Epithelial cell of prostate (primary cell): ENCODE measurements at places on chromosomes 12 and 14.

DNA sequence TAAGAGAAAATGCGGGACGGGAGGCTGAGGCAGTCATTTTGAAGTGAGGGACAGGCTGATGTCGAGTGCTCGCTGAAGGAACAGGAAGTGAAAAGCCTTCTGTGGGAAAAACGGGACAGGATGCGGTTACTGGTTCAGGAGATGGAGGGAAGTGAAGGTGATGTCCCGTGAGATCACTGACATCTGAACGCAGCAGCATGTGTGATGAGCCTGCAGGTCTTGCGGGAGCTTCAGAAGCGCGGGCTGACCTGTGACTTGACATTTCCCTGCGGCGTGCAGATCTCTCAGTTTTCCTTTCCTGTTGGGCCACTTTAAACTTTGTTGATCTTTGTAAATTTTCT, 77.8 kb downstream of the DDX51 start:
- DNase-seq, result no peak

GRCh38 chr12:44847888-44848702, 28.0 kb downstream of the NELL2 start:
- no peak for DNase-seq

GRCh38 chr14:24310646-24311604, at the start of gene LTB4R:
Gene LTB4R, plus strand, starts transcription at chr14:24311502. Its CDS starts 4,150 bp downstream, at chr14:24315652.
- DNase-seq, result no peak

DNA sequence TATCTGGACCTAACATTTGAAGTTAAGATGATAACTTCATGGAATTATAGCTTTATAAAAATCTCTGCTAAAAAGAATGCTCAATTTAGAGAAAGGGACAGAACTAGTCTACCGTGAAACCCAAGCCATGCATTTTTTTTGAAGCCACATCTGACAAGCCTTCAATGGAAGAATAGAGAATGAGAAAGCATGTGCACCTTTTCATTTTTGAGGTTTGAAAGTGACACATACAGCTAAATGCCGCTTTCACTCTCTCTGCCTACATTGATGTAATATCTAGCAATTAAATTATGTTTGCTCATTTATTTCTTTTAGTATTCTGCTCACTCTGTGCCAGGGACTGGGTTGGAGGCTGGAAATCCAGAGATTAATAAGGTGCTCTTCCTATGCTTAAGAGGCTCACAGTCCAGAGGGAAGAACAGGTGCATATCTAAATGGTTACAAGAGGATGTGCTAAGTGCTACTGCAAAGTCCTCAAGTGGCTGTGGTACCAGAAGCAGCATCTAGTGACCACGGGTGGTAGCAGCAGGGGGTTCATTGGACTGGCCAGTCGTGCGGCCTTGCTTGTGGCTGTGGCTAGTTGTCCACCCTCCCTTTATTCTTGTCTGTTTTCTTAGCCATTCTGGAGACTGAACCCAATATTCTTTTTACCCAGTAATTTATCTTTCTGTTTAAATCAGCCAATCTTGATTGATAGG, 60.4 kb downstream of the PPP1R36 start:
- DNase-seq, result no peak

DNA sequence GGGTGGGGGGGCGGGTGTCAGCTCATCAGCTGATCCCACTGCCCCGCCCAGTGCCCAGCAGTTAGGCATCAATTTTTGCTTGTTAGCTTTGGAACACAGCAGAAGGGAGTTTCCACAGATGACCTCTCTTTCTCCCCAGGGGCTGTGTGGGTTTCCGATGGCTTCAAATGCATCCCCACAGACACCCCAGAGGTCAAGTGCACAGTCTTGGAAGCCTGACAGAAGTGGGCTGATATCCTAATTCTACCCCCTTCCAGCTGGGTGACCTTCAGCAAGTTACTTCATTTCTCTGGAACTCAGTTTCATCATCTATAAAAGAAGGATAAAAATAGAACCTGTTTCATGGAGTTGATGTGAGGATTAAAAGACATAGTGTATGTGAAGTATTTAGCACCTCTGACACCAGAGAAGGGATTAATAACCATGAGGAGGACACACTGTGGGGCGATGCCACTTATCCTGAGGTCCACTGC, 22.0 kb downstream of the TTC9 start:
- no peak for DNase-seq

DNA sequence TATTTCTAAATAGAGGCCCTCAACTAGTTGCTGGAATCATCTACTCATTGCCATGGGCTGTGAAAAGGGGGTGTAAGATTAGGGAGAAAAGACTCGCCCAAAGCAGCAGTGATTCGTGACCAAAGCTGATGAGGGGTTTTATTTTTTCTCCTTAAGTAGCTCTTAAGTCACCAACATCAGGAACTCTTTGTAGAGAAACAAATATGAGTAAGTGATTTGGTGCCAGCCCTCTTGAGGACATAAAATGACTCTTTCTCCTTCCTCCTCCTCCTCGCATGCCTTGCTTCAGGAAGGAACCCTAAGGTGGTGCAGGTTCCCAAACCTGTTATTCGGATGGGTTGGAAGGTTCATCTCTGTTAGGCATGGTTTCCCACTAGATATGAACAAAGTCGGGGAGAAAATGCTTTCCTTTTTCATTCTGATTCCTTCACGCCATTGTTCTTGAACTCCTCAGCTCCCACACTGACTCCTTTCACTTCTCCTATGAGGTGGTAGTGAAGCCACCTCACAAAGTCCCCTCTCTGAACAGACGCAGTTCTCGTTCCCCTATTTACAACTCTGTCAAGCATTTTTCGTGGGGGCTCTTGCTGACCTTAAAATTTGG, 113.4 kb downstream of the ETV6 start:
- no peak for DNase-seq

GRCh38 chr14:90659156-90659555, 157.1 kb downstream of the TTC7B start:
- no peak for DNase-seq

DNA sequence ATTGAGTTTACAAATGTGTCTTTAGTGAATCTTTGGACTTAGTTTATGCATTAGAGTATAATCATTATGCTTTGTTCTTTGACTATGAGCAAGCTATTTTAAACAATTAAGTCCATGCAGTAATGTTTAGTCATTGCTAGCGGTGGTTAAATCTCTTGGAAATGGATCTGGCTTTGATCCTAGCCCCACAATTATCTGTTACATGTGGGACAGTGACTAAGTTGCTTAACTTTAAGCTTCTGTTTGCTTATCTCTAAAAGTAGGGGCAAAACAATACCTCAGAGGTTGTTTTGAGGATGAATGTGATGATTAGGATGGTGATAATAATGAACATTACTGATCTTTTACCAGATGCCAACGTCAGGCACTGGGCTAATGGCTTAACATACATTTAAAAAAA, 124.2 kb downstream of the NPAS3 start:
- DNase-seq, result no peak

- DNase-seq, result no peak
These were observed 581 bp downstream of the PAPOLA start for GRCh38 chr14:96502621-96503305.

GRCh38 chr14:65075628-65076325, 26.5 kb downstream of the MAX start:
- DNase-seq, result no peak

GRCh38 chr14:88079624-88080023, 74.7 kb downstream of the GPR65 start:
- DNase-seq, result no peak

GRCh38 chr14:101286271-101287018, 274.9 kb upstream of the DIO3 start:
- no peak for DNase-seq

DNA sequence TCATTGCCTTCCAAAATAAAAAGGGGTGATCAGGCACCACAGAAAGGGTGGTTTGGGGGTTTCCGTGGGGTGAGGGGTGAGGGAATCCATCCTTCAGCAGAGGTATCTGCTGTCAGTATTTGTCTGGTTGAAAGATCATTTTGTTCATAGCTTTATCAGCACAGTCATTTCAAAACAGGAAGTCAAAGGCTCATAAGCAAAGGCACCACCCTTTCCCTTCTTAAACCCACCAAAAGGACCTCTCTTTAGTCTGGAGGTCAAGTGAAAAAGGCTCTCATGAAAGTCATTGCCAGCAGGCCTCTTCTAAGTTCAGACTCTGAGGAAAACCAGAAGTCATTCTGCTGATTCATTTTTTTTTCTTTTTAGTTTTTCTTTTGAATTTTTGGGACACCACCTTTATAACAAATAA, 6.2 kb downstream of the CHST11 start:
- no peak for DNase-seq

DNA sequence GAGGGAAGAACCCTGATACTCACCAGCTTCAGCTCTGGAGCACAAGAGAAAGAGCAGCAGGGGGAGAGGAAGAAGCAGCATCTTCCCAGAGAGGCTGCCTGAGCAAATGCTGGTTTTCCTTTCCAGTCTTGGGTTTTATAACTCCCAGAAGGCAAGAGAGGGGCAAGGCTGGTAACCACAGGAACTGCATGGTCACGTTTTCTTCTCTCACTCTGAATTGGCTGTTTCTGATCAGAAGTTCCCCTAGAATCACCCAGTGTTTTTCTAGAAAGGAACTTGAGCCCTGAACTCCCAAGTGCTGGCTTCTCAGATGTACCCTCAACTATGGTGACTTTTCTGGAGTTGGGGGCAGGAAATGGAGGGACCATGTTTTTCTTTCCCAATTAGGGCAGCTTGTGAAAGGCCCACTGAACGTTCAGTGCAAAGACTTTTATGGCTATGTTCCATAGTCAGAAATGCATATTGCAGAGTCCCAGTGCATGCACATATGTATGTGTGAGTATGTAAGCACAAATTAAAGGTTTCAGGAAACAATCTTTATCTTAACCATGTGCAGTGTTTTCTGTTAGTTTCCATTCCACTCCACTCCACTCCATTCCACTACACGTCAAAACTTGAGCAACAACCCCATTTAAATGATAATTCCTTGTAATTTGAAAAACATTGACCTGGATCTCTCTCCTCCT, at the start of gene CMA1:
Gene CMA1, minus strand, starts transcription at position 111 of the 686 bp plus-strand sequence. Its CDS starts 30 bp downstream, at position 81.
- no peak for DNase-seq
